Germinal center (tissue), 1 donor: ENCODE measurements at places on chromosomes 6 and 20.

- no peak for DNase-seq
These were observed 70.4 kb downstream of the THBS2 start for GRCh38 chr6:169183233-169183632.

GRCh38 chr6:126077810-126078776 lies 91.8 kb downstream of the TRMT11 start:
- no peak for DNase-seq

GRCh38 chr6:105902401-105903031 lies 183.6 kb upstream of the PRDM1 start:
- no peak for DNase-seq

DNA sequence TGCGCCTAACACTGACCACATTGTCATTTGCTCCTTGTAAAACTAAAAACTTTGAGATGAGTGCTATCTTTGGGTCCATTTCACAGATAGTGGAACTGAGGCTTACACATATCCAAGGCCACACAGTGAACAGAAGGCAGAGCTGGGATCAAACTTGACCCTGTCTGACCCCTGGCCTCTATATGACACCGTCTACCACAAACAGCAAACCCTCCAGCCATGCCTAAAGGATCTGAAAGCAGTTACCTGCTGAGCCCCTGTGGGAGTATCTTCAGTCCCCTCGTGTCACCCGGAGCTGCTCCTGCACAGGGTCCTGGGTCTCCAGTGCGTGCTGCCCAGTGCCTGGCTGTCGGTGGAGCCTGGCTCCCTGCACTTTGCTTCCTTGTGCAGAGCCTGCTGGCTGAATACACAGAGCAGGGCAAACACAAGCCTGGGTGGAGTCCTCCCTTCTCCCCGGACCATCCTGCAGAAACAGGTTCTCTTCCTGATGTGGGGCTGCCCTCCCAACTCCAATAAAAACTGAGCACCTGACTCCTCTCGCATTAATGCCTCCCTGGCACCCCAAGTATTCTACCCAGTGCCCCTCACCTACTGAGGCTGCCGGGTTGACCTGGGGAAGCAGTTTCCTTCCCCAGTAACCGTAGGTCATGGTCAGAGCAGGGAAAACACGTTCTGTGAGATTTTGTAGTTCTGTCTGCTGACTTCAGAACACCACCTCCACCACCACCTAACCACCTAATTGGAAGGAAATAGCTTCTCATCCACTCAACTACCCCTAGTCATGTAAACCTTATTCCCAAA lies at the start of gene BCAS1:
Gene BCAS1, minus strand, starts transcription at position 408 of the 801 bp plus-strand sequence. CDS start 11,876 bp downstream, outside the sequence.
- DNase-seq, result no peak

GRCh38 chr6:158321960-158322359 lies 9.7 kb downstream of the TULP4 start:
- DNase-seq, result no peak

DNA sequence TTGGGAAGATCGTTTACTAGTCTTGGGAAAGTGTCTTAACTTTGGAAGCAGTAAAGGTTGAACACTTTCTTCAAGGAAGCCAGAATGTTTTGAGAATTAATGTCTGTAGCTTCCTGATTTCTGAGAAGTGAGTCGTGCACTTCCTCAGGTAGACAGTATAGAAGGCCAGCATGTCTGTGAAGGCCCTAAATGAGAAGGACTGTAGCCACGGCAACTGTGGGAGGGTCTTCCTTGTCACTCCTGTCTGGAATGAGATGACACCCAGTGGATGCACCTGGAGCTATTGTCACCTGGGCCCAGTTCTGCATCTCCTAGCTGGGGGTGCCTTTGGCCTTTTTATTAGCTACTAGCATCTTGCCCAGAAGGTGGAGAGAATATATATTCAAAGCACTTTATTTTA lies 8.8 kb downstream of the STX16 start:
- DNase-seq, result no peak

- DNase-seq, result no peak
These were observed 95.8 kb downstream of the SLX4IP start for GRCh38 chr20:10530883-10531282.

DNA sequence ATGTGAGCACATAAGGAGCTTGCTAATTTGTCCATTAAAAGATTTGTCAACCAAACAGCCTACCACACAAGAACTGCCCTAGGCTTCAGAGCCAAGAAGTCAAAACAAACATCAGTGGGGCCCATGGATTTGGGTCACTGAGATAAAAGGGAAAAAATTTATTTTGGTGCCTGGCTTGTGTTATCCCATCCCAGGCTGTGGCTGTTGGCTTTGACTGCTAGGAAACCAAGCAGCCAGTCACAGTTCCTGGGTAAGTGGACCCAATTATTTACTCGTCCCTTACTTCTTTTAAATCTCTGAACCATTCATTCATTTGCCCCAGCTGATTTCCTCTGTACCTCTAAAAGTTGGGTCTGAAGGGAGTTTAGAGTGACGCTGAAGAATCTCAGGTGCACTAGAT lies 41.3 kb downstream of the EDN1 start:
- DNase-seq, result no peak

GRCh38 chr20:37954190-37954589 lies 51.3 kb downstream of the VSTM2L start:
- DNase-seq, result no peak

DNA sequence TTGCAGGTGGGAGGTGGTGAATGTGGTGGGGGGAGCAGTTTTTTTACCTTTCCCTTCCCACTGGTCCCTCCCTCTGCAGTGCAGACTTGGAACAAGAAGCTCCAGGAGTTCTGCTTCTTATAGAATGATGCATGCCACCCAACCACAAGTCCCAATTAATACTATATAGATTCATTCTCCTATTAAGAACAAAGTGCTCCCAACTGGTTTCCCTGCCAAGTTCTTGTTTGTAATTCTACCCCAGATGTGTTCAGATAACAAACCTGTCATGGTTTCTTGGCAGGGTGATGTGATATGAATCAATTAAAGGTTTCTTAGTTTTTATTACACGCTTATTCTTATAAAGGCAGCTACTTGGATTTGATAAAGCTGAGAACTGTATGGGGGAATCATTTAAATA lies 23.9 kb downstream of the HDDC2 start:
- DNase-seq, result no peak

- DNase-seq, result no peak
These were observed 447.4 kb downstream of the KIF16B start for GRCh38 chr20:16125816-16126215.

- no peak for DNase-seq
These were observed 811.2 kb downstream of the MAFB start for GRCh38 chr20:39877788-39878187.

GRCh38 chr6:157091243-157091642 lies 232.1 kb downstream of the TMEM242 start:
- DNase-seq, result no peak

DNA sequence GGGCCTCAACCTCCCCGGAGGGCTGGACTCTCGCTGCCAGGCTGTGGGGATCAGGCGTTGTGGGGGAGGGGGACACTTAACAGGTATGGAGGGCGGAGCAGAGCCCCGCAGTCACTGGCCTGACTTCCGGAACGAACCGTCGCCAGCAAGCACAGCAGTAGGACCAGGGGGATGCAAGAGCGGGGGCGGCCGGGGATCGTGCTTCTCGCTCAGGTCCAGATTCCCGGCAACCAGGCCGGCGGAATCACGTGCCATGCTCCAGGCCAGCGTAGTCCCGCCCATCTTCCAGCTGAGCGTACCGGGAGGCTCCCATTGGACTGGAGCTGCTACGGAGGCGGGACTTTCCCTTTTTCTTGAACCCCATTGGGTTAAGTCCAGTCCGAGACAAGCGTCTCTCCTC lies 10.0 kb upstream of the POU5F1 start:
- peak; percentile 90 for DNase-seq

DNA sequence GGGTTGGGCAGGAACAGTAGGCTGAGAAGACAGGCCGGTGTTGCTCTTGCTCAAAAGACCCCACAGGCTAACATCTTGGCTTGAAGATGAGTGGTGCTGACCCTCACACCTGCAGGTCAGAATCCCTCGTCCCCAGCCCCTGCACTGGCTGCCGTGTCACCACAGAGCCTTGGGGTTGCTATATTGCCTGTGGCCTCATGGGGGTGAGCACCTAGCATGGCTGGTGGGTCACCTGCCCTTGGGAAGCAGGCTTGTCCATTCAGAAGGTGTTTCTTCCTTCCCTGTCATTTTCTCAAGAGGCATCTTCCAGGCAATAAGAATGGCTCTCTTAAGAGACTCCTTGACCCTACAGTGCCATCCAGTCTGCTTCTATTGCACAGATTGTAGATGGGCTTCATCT lies 7.7 kb downstream of the SLC22A16 start:
- no peak for DNase-seq

DNA sequence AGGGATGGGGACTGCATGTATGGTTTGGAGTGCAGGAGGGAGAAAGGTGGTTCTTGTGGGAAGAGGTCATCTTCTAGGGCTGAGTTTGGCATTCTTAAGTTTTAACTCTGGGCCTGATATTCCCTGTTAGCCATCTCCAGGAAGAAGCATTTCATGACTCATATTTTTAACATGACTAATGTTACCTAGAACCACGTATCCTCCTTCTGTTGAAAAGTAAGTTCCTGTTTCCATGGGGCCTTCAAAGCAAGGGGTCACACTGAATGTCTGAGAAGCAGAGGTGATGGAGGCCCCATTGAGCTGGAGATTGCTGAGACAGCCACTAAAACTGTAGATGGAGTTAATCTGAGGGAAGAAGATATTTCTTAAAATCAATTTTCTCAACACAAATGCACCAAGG lies 30.2 kb downstream of the FAM229B start:
- DNase-seq, result no peak

DNA sequence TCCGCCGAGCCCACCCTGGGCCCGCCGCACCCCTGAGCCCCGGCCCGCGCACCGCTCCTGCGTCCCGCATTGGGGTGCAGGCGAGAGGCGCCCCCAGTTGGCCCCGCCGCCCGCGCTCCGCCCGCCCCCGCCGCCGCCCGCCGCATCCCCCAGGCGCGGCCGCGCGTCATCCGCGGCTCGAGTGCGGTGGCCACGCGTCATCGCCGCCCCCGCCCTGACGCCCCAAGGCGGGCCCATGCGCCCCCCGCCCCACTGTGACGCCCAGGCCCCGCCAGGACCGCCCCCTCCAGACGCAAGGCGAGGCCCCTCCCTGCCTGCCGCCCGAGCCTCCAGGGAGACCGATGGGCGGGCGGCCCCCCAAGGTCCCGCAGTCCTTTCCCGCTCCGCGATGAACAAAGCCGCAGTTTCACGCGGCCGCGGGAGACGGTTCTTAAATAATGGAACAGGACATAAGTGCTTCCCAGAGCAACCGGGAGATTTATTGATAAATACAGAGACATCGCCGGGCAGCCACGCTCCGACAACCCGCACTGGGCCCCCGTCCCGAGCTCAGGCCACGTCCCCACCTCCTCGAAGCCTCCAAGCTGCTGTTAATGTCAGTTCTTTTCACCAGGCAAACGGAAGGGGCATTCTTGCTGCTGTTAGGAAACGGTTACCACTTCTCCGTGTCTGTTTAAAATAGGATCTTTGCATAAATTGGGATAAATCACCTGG lies at the start of gene ANKRD60:
Gene ANKRD60, minus strand, starts transcription at position 170 of the 714 bp plus-strand sequence. Its CDS starts 0 bp downstream, at position 170.
- DNase-seq, result no peak

DNA sequence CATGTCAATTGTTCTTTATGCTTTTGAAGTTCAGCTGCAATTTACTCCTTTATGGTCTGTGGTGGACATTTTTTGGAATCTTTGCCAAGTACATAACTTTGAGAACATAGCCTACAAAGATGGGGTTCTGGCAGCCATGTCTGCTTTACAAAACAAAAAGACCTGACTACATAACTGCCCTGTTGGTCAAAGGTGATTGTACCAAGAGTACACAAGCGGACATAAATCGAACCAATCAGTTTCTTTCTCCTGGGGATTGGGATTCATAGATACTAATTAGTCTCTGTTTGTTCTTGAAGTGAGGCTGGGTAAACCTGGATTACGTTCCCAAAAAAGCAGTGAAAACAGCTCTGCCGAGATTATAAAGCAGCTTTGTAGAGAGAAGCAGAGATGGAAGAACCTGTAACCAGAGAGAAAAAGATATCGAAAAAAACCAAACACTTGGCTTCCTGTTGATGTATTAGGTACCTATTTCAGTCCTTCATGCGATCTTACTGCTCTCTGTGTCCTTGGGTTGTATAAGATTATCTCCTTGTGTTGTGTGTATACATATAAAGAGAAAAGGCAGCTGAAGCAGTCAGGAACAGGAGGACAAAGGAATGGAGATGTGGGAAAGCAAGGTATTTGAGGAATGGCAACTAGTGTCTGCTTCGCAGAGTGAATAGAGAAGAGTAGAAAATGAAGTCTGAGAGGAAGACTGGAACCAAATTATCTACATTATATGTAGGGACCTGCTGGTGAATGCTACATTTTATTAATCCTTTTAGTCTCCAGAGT lies 2.7 kb upstream of the ZFAND3 start:
- no peak for DNase-seq

GRCh38 chr6:32517654-32518445 lies 12.2 kb downstream of the HLA-DRB5 start:
- DNase-seq, result no peak

- no peak for DNase-seq
These were observed 157.9 kb upstream of the MARCKS start for GRCh38 chr6:113699239-113699638.

- no peak for DNase-seq
These were observed 45.7 kb upstream of the IRF4 start for GRCh38 chr6:345747-346385.

GRCh38 chr6:101203664-101204063 lies 189.8 kb upstream of the GRIK2 start:
- DNase-seq, result no peak

GRCh38 chr6:7264041-7264440 lies 49.0 kb downstream of the SSR1 start:
- DNase-seq, result no peak

- no peak for DNase-seq
These were observed 129.9 kb downstream of the MRPL14 start for GRCh38 chr6:43997345-43997677.

- DNase-seq, result no peak
These were observed 9.6 kb downstream of the FNDC1 start for GRCh38 chr6:159178847-159179246.

GRCh38 chr6:53281518-53282215 lies 67.1 kb downstream of the ELOVL5 start:
- DNase-seq, result no peak

GRCh38 chr6:118468682-118469465 lies 79.2 kb upstream of the PLN start:
- no peak for DNase-seq

DNA sequence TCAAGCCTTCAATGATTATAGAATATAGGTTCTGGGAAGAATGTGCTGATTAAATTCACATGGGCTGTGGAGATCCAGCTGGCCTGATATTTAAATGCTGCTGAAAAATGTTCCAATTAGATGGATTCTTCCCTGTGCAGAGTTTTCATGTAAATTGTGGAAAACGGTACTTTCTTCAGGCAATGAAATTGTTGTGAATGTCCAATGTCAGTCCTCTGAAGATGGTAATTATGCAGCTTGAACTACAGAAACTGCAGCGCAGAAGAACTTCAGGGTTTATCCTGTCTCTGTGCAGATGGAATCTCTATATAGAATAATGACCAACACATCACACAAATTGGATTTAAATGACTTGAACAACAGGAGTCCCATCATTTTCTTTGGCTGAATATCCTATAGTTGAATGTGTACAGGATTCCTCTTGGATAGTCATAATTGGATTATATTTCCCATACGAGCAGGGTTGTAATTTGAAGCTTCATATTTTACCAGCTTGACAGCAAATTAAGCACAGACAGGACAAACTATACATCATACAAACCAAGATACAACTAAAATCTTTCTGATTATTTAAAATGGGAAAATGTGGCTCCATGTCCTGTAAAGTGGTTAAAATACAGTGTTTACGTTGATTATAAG lies 82.3 kb downstream of the CAP2 start:
- DNase-seq, result no peak

- DNase-seq, result no peak
These were observed 17.2 kb downstream of the MOCS3 start for GRCh38 chr20:50975701-50976330.

GRCh38 chr20:58360936-58361335 lies 28.1 kb upstream of the VAPB start:
- DNase-seq, result no peak

- no peak for DNase-seq
These were observed 21.7 kb downstream of the SERPINB9 start for GRCh38 chr6:2881423-2881822.
